ENCODE measurements at places on chromosomes 7 and 10. TPM values are rescaled to one million over a fixed set of nuclear protein-coding genes. Genes with fewer than 3 reads are reported as not detected.

DNA sequence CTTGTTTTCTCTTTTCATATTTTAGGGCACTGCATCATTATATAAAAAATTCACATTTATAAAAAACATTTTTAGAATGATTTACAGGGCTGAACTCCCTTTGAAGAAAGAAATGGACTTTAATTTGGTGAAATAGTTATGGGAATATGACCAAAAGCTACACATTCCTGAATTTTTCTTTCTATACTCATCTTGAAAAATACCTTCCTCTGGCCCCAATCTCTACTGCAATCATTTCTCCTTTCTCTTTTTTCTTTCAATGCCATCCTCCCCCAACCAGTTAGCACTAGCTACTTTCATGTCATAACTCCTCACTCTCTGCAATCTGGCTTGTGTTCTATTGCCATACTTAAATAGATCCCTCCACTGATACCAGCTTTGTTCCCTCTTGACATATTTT, 6.2 kb downstream of the WNT8B start:
- H3K4me1 ChIP-seq, result no peaks in the 10 kb centered on the region
- H3K4me3 ChIP-seq, result no peak overlapping the region
- H3K27me3 ChIP-seq, result peaks cover 14% of the 10 kb centered on the region
- no peaks in the 10 kb centered on the region for H3K36me3 ChIP-seq

DNA sequence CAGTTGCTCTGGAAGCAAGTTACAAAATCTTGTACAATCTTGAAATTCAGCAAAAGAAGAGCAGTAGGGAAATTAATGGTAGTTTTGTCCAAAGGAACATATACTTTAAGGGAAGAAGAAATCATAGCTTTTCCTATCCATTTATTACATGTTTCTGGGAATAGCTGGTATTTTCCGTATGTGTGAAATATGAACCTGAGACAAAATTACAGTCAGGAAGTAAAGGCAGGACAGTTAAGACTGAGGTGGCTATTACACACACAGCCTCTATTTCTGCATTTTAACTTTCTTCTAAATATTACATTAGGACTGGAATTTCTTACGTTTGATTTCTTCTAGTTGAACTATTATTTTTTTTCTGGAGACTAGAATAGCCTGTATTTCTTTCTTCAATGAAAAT, 1197.3 kb downstream of the SORCS3 start:
- H3K4me3 ChIP-seq, result no peak overlapping the region
- no peaks in the 10 kb centered on the region for H3K36me3 ChIP-seq
- H3K4me1 ChIP-seq, result no peaks in the 10 kb centered on the region
- H3K27me3 ChIP-seq, result no peaks in the 10 kb centered on the region
- H3K27ac ChIP-seq, result no peak overlapping the region
- DNase-seq, result no peak

DNA sequence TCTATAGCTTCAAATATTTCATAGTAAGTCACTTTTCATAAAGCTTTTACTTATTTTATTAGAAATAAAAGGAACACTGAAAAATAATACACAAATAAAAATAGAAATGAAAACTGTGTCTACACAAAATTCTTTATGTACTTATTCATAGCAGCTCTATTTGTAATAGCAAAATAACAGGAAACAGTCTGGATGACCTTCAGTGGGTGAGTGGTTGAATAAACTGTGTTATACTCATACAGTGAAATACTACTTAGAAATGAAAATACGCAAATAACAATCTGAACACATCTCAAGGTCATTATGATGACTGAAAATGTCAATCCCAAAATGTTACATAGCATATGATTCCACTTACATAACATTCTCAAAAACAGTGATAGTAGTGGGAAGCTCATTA, 138.7 kb upstream of the PCLO start:
- DNase-seq, result no peak
- no peaks in the 10 kb centered on the region for H3K27me3 ChIP-seq
- no peaks in the 10 kb centered on the region for H3K36me3 ChIP-seq
- no peaks in the 10 kb centered on the region for H3K4me1 ChIP-seq
- H3K4me3 ChIP-seq, result no peak overlapping the region
- no peak overlapping the region for H3K27ac ChIP-seq

DNA sequence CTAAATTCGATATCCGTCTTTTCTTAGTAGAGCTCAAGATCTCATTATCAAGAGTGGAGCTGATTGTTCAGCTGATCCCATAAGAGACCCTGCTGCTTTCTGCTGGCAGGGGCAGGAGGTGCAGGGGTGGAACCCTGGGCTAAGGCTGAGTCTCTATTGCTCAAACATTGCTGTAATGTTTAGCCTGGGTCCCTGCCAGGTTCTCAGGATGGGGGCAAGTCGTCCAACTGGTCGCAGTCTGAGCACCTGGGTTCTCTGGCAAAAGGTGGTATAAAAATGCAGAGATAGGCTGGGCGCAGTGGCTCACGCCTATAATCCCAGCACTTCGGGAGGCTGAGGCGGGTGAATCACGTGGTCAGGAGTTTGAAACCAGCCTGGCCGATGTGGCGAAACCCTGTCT, 62.0 kb upstream of the NRBF2 start:
- peak; percentile 22 for DNase-seq
- no peaks in the 10 kb centered on the region for H3K36me3 ChIP-seq
- H3K4me3 ChIP-seq, result no peak overlapping the region
- H3K4me1 ChIP-seq, result no peaks in the 10 kb centered on the region

GRCh38 chr7:107506674-107507339, 37.0 kb downstream of the GPR22 start:
- no peaks in the 10 kb centered on the region for H3K27me3 ChIP-seq
- H3K4me3 ChIP-seq, result no peak overlapping the region
- no peak overlapping the region for H3K27ac ChIP-seq
- H3K4me1 ChIP-seq, result peaks cover 2% of the 10 kb centered on the region
- no peak for DNase-seq

GRCh38 chr10:116659049-116659670, 38.4 kb downstream of the PNLIPRP2 start:
- no peak for DNase-seq
- H3K36me3 ChIP-seq, result no peaks in the 10 kb centered on the region
- H3K4me1 ChIP-seq, result no peaks in the 10 kb centered on the region
- H3K4me3 ChIP-seq, result no peak overlapping the region
- H3K27me3 ChIP-seq, result no peaks in the 10 kb centered on the region

- DNase-seq, result no peak
- no peak overlapping the region for H3K4me3 ChIP-seq
- H3K27ac ChIP-seq, result no peak overlapping the region
- H3K36me3 ChIP-seq, result peaks cover 28% of the 10 kb centered on the region
Observed at GRCh38 chr10:33258967-33259366, 75.5 kb downstream of the NRP1 start.

GRCh38 chr10:126110489-126111180, 214.3 kb downstream of the FANK1 start:
- H3K27me3 ChIP-seq, result no peaks in the 10 kb centered on the region
- peak; percentile 78 for DNase-seq
- H3K27ac ChIP-seq, result no peak overlapping the region
- H3K36me3 ChIP-seq, result no peaks in the 10 kb centered on the region

DNA sequence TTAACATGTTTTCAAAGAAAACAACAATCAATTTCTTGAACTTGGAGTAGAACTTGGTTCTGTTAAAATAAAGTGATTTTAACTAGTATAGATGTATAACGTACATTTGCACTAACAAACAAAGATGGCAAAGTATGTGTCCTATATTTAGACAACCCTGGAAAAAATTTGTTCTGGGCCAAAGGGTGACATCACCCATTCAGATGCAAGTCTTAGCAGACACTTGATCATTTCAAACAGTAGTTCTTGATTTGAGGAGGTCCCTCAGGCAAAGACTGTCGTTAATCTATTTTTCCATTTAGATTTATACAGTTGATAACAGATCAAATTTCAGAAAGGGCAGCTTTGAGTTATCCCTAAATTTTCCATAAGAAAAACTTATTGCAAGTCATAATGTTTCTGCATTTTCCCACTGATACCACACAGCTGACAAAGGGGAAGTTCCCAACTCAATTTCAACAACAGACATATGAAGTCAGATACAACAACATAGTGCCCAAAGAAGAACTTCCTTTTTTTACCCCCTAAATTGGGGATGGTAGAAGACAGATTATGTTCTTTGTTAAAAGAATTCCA, 5.2 kb downstream of the NMT2 start:
- H3K4me1 ChIP-seq, result no peaks in the 10 kb centered on the region
- no peak overlapping the region for H3K4me3 ChIP-seq
- no peaks in the 10 kb centered on the region for H3K36me3 ChIP-seq
- DNase-seq, result no peak

GRCh38 chr10:114839901-114840300, 18.3 kb downstream of the FHIP2A start:
- H3K4me3 ChIP-seq, result no peak overlapping the region
- H3K4me1 ChIP-seq, result no peaks in the 10 kb centered on the region
- DNase-seq, result no peak
- H3K27ac ChIP-seq, result no peak overlapping the region

DNA sequence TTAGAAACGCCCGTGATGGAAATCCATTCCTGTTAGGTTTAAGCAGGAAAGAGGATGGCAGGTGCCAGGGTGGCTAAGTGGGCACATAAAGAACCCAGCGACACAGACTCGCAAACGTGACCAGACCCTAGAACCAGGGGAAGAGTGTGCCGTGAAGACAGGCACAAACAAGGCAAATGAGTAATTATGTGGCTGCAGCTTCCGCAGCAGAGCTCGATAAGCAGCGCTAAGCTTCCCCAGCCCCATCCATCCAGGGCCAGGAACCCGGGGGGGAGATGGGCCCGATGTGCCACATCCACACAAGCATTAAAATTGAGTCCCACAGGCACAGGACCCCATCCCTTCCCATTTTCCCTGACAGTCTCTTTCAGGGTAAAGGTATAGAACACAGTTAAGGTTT, 14.0 kb upstream of the ZFAND2A start:
- no peak overlapping the region for H3K4me3 ChIP-seq
- no peak for DNase-seq
- H3K36me3 ChIP-seq, result no peaks in the 10 kb centered on the region
- H3K27ac ChIP-seq, result no peak overlapping the region

GRCh38 chr10:114362826-114363355, 41.4 kb downstream of the AFAP1L2 start:
- H3K4me1 ChIP-seq, result peaks cover 14% of the 10 kb centered on the region
- no peaks in the 10 kb centered on the region for H3K36me3 ChIP-seq
- no peaks in the 10 kb centered on the region for H3K27me3 ChIP-seq
- no peak overlapping the region for H3K4me3 ChIP-seq
- no peak overlapping the region for H3K27ac ChIP-seq
- DNase-seq, result peak; percentile 43

- DNase-seq, result peak; percentile 66
- no peaks in the 10 kb centered on the region for H3K4me1 ChIP-seq
- H3K4me3 ChIP-seq, result no peak overlapping the region
- H3K27me3 ChIP-seq, result no peaks in the 10 kb centered on the region
Observed at GRCh38 chr7:68321776-68322496, 1276.3 kb upstream of the AUTS2 start.

GRCh38 chr7:102230593-102230992, 56.1 kb upstream of the SH2B2 start:
- no peak for DNase-seq
- no peak overlapping the region for H3K27ac ChIP-seq
- no peaks in the 10 kb centered on the region for H3K27me3 ChIP-seq
- peaks cover 46% of the 10 kb centered on the region for H3K36me3 ChIP-seq
- no peak overlapping the region for H3K4me3 ChIP-seq

- no peak overlapping the region for H3K27ac ChIP-seq
- DNase-seq, result no peak
- H3K4me1 ChIP-seq, result no peaks in the 10 kb centered on the region
- no peaks in the 10 kb centered on the region for H3K36me3 ChIP-seq
Observed at GRCh38 chr7:6576024-6576866, 1.0 kb upstream of the ZDHHC4 start.

GRCh38 chr10:16521311-16522016, at the start of gene C1QL3:
Gene C1QL3 (minus strand): TSS chr10:16521879. CDS start chr10:16521065, 814 bp downstream.
- H3K27me3 ChIP-seq, result peaks cover 67% of the 10 kb centered on the region
- H3K27ac ChIP-seq, result no peak within 1 kb of the TSS
- H3K4me3 ChIP-seq, result peak within 1 kb of the TSS; percentile 21
- H3K4me1 ChIP-seq, result peaks cover 3% of the 10 kb centered on the region
- DNase-seq, result peak; percentile 37
- no peaks in the 10 kb centered on the region for H3K36me3 ChIP-seq

DNA sequence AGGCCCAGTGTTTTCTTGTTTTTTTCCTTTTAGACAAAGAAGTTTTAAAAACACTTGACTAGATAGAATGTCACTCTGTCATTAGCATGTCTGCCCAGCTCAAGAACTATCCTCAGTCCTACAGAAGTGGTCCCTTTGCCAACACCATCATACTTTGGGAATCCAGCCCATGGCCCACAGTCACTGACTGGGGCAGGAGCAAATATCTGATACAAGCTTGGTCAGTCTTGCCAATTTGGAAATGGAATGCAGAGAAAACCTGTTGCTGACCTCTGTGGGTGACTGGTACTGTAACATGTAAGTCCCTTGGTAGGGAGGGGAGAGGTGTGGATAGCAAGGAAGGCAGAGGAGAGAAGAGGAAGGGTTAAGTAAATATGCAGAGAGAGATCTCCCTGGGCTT, 47.8 kb downstream of the IPMK start:
- no peaks in the 10 kb centered on the region for H3K4me1 ChIP-seq
- DNase-seq, result no peak
- H3K4me3 ChIP-seq, result no peak overlapping the region
- H3K27me3 ChIP-seq, result no peaks in the 10 kb centered on the region
- no peaks in the 10 kb centered on the region for H3K36me3 ChIP-seq

- no peaks in the 10 kb centered on the region for H3K27me3 ChIP-seq
- H3K36me3 ChIP-seq, result no peaks in the 10 kb centered on the region
- H3K27ac ChIP-seq, result no peak overlapping the region
- no peaks in the 10 kb centered on the region for H3K4me1 ChIP-seq
- DNase-seq, result no peak
Observed at GRCh38 chr10:12549297-12549696, 199.9 kb downstream of the CAMK1D start.

DNA sequence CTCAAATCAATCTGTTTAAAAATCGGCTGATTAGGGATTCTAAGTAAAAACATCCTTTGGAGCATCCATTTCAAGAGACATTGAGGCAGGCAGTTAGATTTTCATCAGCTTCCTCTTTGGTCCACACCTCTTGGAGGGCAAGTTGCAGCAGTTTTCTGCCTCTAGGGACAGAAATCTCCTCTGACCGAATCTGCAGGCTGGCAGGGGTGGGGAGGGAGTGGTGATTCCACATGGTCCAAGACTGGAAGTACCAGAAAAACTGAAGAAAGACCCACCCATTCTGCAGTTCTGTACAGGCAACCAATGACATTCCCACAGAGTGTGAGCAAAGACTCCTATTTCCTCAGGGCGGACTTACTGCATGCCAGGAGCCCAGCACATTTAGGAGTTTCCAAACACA, 29.0 kb downstream of the FGFBP3 start:
- H3K27ac ChIP-seq, result no peak overlapping the region
- peaks cover 6% of the 10 kb centered on the region for H3K4me1 ChIP-seq
- peak; percentile 35 for DNase-seq
- no peaks in the 10 kb centered on the region for H3K36me3 ChIP-seq

The GPR141 gene
- 5.6 TPM for total RNA-seq

The FKBP14 gene
- total RNA-seq, result 21.5 TPM

The ENO4 gene
- 3.1 TPM for total RNA-seq

The FBXO24 gene
- 0.25 TPM for total RNA-seq

The TMEM176A gene
- total RNA-seq, result 18.3 TPM

The TMEM106B gene
- total RNA-seq, result 100 TPM

The UPK3BL2 gene
- 17.4 TPM for total RNA-seq

The GTF2IRD1 gene
- 24.1 TPM for total RNA-seq

The TMEM270 gene
- total RNA-seq, result not detected

The PRTFDC1 gene
- 4.0 TPM for total RNA-seq

Data from lung (tissue), 17 donors.